ENCODE measurements at places on chromosomes 4 and X. TPM values are rescaled to one million over a fixed set of nuclear protein-coding genes. Genes with fewer than 3 reads are reported as not detected.

- no peak for DNase-seq
These were observed 293.5 kb downstream of the KCNIP4 start for GRCh38 chr4:21655031-21655430.

GRCh38 chr4:120886191-120886590, 36.3 kb downstream of the PRDM5 start:
- DNase-seq: no peak

DNA sequence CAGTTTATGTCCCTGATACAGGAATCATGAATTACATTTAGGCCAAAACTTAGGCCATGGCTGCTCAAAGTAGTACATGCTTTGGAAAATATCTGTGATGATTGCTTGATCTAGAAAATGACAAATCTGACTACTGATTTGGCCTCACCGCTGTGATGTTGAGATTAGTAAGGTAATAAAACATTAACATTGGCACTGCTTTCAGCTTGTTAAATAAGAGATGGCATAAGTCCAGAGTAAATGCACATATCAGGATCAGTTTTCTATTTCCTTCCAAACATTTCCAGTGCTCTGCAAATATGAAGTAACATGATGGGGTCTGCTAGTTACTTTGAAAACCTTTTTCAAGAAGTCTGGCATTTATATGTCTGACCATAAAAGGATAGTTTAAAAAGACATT, 687.3 kb upstream of the ACTRT1 start:
- no peak for DNase-seq

- DNase-seq: peak; percentile 2
These were observed 4.2 kb upstream of the CFP start for GRCh38 chrX:47633689-47634590.

DNA sequence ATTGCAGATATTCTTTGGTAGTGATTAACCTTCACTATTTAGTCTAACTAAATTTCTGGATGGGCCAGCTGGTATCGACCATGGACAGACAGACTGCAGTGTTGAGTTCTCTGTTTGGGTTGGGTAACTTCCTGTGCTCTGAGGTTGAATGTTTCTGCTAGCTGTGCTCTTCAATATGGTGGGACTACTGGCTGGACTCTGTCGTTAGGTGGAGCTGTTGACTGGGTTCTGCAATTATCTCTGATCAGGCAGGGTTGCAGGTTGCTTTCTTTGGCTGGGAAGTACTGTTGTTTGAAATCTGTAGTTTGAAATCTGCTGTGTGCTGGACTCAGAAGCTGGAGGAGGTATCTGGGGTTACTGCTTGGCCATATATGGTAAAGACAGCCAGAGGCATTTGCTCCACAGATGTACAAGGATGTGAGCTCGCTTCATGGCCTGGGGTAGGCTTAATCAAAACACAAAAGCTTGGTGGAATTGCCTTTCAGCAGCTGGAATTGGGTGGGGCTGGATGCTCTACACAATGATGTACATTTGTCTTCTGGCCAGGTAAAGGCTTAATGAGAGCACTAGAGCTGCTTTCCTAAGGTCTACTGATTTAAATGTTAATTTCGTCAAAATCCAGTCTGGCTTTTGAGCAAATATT, 1472.0 kb downstream of the FAM133A start:
- no peak for DNase-seq

DNA sequence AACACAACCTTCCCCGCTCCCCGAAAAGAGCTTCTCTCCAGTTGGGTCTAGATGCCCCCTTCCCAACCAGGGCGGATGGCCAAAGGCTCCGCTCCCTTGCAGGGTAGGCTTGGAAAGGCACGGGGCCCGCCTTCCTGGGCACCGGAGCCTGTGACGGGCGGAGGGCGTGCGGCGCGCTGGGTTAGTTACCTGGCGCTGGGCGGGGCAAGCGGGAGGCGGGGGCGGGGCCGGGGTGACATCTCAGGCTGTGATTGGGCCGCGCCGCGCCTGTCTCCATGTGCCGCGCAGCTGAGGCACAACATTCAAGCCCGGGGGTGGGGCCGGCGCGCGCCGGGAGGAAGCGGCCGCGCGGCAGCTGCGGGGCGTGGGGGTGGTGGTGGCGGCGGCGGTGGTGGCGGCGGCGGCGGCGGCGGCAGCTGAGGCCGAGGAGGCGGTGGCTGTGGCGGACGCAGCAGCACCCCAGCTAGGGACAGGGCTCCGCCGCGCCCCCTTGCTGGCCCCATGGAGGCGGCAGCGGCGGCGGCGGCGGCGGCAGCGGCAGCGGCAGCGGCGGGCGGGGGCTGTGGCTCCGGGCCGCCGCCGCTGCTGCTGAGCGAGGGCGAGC, at the start of gene REPS2:
REPS2 (plus strand) TSS at position 298 of the 604 bp plus-strand sequence; CDS start at position 502, 204 bp downstream.
- DNase-seq: peak; percentile 93

DNA sequence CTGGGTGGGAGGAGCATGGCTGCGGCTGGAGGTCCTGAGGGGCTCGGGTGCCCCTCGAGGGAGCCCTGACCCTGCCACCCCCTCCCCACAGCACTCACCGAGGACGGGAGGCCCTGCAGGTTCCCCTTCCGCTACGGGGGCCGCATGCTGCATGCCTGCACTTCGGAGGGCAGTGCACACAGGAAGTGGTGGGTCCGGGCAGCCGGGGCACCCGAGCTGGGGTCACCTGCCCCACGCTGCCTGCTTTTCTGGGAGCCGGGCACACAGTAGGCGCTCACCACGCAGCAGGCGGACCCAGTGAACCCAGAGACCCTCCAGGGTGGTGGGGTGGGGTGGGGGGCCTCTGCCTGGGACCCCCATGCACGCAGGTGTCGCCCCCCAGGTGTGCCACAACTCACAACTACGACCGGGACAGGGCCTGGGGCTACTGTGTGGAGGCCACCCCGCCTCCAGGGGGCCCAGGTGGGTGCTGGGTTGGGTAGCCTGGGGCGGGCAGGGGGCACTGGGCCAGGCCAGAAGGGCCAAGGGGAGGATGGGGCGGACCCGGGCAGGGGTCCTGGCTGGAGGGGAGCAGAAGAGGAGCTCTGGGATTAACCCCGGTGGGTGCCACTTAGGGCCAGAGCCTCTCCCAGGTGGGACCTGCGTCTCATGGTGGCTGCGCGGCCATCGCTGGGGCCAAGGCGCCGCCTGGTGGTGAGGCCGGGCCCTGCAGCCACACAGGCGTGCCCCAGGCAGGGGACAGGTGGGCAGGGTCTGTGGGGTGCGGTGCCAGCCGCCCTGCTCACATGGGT, 1.4 kb downstream of the HGFAC start:
- peak; percentile 32 for DNase-seq

DNA sequence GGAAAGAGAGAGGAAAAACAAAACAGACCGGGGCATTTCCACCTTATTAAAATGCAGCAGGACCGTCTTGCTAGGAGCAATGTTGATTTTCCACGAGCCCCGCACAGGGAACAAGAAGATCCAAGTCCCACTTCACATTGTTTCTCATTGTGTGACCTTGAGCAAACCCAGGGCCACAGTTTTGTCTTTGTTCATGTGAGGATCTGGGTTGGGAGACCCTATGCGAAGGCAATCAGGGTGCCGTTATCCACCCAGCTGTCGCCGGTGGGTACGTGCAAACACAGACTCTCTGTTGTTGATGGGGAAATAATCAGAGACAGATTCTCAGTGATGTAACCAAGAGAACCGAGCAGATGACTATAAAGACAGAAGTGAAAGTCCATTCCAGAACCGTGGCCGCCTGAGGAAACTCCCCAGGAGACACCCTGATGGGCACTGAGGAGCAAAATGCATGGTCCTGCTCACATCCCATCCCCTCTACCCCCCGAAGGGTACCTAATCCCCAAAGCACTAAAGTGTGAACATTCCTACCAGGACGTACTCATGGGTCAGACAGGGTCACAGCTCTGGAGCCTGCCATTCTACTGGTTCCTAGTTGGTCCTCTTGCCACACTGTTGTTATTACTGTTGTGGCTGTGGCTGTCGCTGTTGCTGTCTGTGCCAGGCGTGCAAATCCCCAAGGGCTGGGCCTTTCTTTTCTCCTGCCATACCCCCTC, 102.7 kb upstream of the RBPJ start:
- DNase-seq: no peak

GRCh38 chr4:76607846-76608245, 172.8 kb downstream of the SHROOM3 start:
- DNase-seq: no peak

DNA sequence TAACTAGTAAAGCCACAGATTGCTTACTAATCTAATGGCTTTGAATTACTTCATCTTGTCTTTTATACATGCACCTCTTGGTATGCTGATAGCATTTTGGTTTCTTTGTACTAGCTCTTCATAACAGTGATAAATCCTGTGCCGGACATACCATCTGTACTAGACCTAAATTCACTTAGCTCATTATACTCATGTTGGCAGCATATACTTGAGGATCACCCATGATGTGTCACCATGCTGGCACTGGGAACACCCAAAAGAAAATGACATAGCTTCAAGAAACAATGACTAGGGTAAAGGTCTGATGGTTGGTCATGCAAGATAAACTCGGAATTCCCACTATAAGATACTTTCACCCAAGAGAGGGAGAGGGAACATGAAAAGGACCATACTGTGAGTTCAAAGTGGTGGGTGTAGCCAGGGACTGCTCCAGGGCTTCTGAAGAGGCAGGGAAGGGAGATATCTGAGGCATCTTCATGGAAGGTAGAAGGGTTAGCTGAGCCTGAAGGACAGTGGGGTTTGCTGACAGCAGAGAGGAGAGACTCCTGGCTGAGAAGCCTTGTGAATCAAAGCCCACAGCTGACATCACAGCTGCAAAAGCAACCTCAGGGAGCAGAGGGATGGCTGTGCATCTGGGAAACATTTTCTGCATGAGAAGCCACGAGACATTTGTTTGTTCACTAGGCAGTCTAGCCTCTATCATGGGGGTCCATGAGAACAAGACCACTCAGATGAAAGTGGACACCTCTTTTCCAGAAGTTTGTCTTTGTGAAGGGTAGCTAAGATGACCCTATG, 314.2 kb downstream of the RAB28 start:
- no peak for DNase-seq

The YIPF6 gene
- total RNA-seq: 14.0 TPM

GRCh38 chr4:3262208-3263052, 13.5 kb downstream of the MSANTD1 start:
- DNase-seq: peak; percentile 5

DNA sequence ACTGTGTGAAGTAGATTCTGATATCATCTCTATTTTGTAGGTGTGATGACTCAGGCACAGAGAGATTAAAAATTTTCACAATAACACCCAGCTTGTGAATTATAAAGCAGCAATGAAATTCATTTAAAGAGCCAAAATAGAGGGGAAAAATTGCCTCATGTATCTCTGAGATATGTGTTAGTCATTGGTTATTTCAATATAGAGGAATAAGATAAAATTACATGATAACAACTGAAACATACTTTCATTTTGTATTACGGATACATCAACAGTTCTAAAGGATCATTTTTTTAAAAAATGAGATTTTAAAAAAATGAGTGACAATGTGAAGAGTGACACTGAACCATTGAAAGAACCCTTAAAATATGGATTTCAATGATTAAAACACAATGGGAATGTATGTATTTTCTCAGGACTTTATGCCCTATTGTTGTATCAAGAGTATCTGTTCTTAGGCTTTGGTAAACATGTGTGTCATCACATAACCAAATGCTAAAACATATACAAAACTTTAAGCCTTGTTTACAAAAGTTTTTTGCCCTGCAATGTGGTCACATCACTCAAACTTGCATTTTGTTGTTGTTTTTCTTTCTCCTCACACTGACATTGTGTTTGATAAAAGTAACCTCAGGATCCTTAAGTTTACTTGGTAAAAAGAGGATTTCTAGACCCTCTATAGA, 221.3 kb downstream of the ANTXR2 start:
- no peak for DNase-seq

DNA sequence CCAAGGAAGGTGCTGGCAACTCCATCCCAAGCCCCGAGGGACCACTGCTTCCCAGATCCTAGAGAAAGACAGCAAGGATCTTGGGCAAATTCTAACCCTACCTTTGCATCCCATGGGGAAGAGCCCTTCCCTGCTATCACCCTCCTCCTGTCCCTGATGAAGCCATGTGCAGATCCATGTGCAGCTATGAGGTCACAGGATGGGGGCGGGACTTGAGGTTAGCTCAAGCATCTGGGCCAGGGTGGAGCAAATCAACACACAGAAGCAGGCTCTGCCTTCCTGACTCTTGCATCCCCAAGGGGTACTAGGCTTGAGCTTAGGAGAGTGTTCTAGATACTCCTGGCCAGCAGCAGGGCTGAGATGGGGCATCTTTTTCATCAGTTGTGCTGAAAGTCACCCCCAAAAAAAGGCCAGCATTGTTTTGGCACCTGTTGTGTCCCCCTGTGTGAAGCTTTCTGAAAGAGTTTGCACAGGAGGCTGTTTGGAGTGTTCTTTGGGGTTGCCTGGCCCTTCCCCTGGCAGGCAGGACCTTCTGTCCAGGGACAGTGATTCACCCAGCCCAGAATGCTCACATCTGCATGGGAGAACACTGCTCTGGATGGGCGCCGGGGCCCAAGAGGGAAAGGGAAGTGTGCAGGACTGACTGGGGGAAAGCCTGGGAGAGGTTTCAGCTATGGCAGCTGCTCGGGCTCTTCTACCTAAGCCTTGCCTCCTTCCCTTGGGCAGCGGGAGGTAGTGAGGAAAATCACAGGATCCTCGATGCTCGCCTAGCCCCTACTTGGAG, 50.8 kb downstream of the PRPS1 start:
- peak; percentile 32 for DNase-seq

GRCh38 chr4:173509036-173510001, 20.7 kb downstream of the HAND2 start:
- no peak for DNase-seq

- peak; percentile 21 for DNase-seq
These were observed 33.2 kb upstream of the MID1IP1 start for GRCh38 chrX:38768079-38768478.

The FATE1 gene
- not detected for total RNA-seq

DNA sequence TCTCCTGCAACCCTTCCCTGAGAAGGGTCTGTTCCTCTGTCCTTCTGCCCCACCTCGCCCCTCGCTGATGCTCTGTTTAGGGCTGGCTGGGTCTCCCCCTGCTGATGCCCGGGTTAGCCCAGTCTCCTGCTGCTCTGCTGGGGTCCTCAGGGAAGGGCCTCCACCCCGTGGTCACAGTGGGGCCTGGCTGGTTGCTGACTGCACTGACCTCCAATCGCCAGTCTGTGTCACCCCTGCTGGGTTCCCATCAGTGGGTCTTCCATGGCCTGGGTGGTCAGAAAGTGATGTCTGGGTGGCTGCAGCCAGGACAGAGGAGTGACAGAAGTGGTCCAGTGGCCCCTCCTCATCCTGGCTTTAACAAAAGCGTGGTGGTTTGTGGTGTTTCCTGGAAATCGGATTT, 44.7 kb downstream of the EVC start:
- no peak for DNase-seq

GRCh38 chr4:119394826-119395225, 72.9 kb upstream of the FABP2 start:
- DNase-seq: no peak

GRCh38 chr4:122661176-122662160, 40.6 kb upstream of the IL21 start:
- no peak for DNase-seq
